ENCODE measurements at places on chromosomes 1 and 21. TPM values are rescaled to one million over a fixed set of nuclear protein-coding genes. Genes with fewer than 3 reads are reported as not detected.
A peak's percentile ranks its signal among the peaks of the same experiment; 100 is the strongest.

The SH2D1B gene
- not detected for total RNA-seq

DNA sequence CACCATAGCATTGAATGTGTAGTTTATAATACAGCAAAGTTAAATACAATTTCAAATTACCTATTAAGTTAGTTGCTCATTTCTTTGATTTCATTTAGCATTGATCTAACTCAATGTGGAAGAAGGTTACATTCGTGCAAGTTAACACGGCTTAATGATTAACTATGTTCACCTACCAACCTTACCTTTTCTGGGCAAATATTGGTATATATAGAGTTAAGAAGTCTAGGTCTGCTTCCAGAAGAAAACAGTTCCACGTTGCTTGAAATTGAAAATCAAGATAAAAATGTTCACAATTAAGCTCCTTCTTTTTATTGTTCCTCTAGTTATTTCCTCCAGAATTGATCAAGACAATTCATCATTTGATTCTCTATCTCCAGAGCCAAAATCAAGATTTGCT lies at the start of gene ANGPTL3:
Gene ANGPTL3, plus strand, starts transcription at position 240 of the 400 bp plus-strand sequence. Its CDS starts 47 bp downstream, at position 287.
- DNase-seq = no peak
- no peaks in the 10 kb centered on the region for H3K27me3 ChIP-seq
- H3K4me1 ChIP-seq = no peaks in the 10 kb centered on the region
- H3K27ac ChIP-seq = no peak within 1 kb of the TSS
- H3K4me3 ChIP-seq = no peak within 1 kb of the TSS

GRCh38 chr1:27868556-27868931 lies 3.8 kb upstream of the THEMIS2 start:
- H3K27ac ChIP-seq = no peak overlapping the region
- DNase-seq = no peak
- no peaks in the 10 kb centered on the region for H3K36me3 ChIP-seq

GRCh38 chr1:222224156-222224555 lies 323.7 kb downstream of the HHIPL2 start:
- H3K36me3 ChIP-seq = no peaks in the 10 kb centered on the region
- no peak overlapping the region for H3K4me3 ChIP-seq
- H3K27me3 ChIP-seq = no peaks in the 10 kb centered on the region
- no peak for DNase-seq
- no peak overlapping the region for H3K27ac ChIP-seq

The NCF2 gene
- 8.7 TPM for total RNA-seq

DNA sequence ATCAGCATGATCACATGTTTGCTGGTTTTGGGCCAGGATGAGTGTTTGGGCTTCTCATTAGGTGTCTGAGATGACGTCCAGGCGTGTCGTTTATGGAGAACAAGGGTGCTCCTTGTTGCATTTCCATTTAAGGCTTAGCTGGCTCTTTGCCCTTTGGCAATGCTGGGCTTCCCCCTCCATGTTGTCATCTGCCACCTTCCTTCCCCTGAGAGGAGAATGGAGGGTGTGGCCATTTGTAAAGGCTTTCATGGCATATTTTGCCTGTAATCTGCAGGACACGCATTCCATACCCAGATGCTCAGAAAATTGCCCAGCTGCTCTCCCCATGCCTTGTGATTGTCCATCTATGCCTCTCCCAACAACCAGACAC lies 27.7 kb downstream of the PKP1 start:
- H3K4me1 ChIP-seq = peaks cover 68% of the 10 kb centered on the region
- peaks cover 9% of the 10 kb centered on the region for H3K36me3 ChIP-seq
- peak; percentile 99 for DNase-seq
- peak overlapping the region; percentile 97 for H3K27ac ChIP-seq

GRCh38 chr21:14072761-14073535 lies 137.8 kb downstream of the LIPI start:
- no peak for DNase-seq
- H3K4me1 ChIP-seq = no peaks in the 10 kb centered on the region
- no peak overlapping the region for H3K4me3 ChIP-seq
- no peak overlapping the region for H3K27ac ChIP-seq
- peaks cover 7% of the 10 kb centered on the region for H3K36me3 ChIP-seq

DNA sequence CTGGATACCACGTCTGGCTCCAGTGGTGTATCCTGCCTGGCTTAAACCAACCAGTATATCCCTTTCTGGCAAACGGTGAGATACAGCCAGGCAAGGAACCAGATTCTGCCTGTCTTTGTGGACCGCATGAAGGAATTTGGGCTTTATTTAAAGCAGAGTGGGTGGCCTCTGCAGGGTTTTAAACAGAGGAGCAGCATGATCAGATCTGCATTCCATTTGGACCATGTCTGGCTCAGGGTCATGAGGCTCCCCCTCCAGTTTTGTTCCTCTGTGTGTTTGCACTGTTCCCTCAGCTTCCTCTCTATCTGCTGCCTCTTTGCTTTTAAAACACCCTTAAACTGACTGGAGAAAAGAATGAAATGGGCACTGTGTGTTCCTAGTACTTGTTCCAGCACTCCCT lies 195.0 kb downstream of the GIPC2 start:
- H3K27ac ChIP-seq = no peak overlapping the region
- H3K4me1 ChIP-seq = peaks cover 34% of the 10 kb centered on the region
- H3K36me3 ChIP-seq = no peaks in the 10 kb centered on the region
- no peak for DNase-seq
- H3K27me3 ChIP-seq = no peaks in the 10 kb centered on the region

The TRPM2 gene
- total RNA-seq = 11.0 TPM

GRCh38 chr1:75539230-75540116 lies 71.4 kb downstream of the SLC44A5 start:
- no peaks in the 10 kb centered on the region for H3K36me3 ChIP-seq
- no peaks in the 10 kb centered on the region for H3K4me1 ChIP-seq
- no peaks in the 10 kb centered on the region for H3K27me3 ChIP-seq

GRCh38 chr1:199522936-199523335 lies 504.6 kb upstream of the NR5A2 start:
- H3K4me1 ChIP-seq = no peaks in the 10 kb centered on the region
- H3K4me3 ChIP-seq = no peak overlapping the region
- no peaks in the 10 kb centered on the region for H3K27me3 ChIP-seq
- no peaks in the 10 kb centered on the region for H3K36me3 ChIP-seq
- peak; percentile 43 for DNase-seq
